ENCODE measurements at places on chromosomes 1 and 21.

DNA sequence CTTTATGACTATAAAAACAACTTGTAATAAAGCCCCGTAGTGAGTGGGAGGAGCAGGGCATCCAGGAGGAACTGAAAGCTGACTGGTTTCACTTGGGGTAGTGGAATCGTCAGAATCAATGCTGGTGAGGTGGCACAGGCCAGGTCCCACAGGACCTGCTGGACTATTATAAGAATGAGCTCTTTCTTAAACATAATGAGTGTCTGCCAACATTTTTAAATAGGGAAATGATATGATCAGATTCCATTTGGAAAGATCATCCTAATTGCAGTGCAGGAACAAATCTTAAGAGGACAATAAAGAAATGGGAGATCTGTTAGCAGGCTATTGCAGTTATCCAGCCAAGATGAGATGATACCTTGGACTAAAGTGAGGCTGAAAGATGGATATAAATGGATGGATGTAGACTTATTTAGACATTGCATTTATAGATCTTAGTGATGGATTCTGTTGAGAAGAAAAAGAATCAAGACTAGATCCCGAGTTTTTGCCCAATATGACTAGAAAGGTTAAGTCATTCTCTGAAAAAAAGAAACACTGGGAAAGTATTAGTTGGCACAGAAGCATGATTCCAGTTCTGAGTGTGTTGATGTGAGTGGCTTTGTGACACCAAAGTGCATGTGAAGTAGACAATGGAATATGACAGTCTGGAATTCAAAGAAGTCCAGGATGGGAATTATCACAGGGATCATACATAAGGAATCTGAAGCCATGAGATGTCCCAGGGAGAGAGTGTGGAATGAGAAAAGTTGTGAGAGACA lies 153.3 kb upstream of the SGIP1 start:
- DNase-seq = no peak

- no peak for DNase-seq
Measured at GRCh38 chr1:113899111-113899510, 5.5 kb downstream of the AP4B1 start.

GRCh38 chr1:3659093-3659492 lies 6.8 kb downstream of the TP73 start:
- no peak for DNase-seq

- DNase-seq = no peak
Measured at GRCh38 chr1:157279138-157279801, 141.1 kb upstream of the ETV3 start.

DNA sequence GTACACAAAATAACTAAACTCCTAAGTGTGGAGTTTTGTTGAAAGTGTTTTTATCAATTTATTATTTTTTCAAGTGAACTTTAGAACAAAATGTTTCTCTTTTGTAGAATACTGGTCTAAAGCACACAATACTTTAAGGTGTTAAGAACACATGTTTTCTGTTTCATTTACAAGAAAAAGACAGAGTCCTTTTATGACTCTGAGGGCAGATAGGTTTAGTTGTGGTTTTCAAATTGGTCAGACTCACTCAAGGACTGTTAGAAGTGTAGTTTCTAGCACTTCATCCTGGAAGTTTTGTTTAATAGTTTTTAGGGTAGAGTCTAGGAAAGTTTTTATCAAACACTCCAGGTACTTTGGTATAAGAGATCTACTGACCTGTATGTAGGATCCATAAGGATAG lies 376.5 kb downstream of the LRRIQ3 start:
- no peak for DNase-seq

- no peak for DNase-seq
Measured at GRCh38 chr1:46333300-46334029, 7.1 kb upstream of the NSUN4 start.

GRCh38 chr1:52436817-52437216 lies 32.4 kb downstream of the PRPF38A start:
- DNase-seq = no peak

GRCh38 chr1:184027826-184028695 lies 9.5 kb downstream of the COLGALT2 start:
- DNase-seq = no peak

- no peak for DNase-seq
Measured at GRCh38 chr1:78843546-78843945, 163.0 kb downstream of the ADGRL4 start.

GRCh38 chr1:117628343-117628742 lies 22.5 kb downstream of the TENT5C start:
- DNase-seq = no peak

- no peak for DNase-seq
Measured at GRCh38 chr1:27476237-27476636, 13.7 kb downstream of the WASF2 start.

DNA sequence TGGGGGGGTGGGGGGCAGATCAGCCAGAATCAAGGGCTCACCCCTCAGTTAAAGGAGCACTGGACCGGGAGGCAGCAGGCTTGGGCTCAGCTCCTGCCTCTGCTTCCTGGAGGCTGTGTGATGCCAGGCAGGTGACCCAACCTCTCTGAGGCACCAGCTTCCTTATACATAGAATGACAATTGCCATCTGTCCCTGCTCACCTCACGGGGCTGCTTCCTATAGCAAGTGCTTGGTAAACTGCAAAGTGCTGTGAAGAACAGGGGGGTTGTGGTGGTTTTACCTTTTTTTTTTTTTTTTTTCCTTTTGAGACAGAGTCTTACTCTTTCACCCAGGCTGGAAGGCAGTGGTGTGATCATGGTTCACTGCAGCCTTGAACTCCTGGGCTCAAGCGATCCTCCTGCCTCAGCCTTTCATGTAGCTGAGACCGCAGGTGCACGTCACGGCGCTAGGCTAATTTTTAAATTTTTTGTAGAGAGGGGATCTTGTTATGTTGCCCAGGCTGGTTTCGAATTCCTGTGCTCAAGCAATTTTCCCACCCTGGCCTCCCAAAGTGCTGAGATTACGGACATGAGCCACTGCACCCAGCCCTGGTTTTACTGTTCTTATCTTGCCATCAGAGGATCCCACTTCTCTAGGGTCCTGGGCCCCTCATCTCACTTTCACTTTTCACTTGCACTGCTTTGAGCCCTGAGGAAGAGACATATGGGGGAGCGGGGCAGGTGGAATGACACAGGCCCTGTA lies 11.6 kb downstream of the KCNQ4 start:
- DNase-seq = no peak

DNA sequence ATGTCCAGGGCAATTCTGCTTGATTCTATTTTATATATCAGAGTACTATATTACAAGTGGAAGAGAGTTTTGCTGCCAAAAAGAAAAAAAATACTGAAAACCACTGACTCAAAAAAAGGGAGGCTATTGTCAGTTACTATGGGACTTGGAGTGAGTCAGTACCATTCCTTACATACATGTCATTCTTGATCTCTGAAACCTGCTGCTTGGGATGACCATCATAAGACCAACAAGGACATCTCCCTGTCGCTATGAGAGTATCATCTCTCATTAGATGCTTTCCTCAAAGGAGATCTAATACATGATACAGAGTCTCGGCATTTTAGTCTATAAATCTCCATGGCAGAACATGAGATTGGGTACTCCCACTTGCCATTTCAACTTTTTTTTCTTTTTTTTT lies 11.8 kb upstream of the INPP5B start:
- no peak for DNase-seq

DNA sequence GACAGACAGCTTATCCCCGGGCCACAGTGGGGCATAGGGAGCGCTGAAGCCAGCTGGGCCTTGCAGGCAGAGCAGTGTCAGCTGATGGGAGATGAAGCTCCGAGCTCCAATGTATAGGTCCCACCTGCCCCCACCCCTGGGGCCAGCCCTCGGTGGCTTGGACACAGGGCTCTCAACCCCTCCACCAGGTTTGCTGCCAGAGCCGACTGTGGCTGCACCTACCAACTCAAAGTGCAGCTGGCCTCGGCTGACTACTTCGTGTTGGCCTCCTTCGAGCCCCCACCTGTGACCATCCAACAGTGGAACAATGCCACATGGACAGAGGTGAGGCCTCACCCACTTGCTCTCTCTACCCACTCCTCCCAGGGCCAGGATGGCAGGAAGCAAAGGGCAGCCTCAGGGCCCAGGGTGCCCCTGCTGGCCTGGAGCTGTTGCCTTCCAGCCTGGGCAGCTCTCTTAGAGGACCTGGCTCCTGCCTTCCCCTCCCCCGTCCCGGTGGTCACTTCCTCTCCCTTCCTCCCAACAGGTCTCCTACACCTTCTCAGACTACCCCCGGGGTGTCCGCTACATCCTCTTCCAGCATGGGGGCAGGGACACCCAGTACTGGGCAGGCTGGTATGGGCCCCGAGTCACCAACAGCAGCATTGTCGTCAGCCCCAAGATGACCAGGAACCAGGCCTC lies 7.7 kb downstream of the MAD2L2 start:
- no peak for DNase-seq

DNA sequence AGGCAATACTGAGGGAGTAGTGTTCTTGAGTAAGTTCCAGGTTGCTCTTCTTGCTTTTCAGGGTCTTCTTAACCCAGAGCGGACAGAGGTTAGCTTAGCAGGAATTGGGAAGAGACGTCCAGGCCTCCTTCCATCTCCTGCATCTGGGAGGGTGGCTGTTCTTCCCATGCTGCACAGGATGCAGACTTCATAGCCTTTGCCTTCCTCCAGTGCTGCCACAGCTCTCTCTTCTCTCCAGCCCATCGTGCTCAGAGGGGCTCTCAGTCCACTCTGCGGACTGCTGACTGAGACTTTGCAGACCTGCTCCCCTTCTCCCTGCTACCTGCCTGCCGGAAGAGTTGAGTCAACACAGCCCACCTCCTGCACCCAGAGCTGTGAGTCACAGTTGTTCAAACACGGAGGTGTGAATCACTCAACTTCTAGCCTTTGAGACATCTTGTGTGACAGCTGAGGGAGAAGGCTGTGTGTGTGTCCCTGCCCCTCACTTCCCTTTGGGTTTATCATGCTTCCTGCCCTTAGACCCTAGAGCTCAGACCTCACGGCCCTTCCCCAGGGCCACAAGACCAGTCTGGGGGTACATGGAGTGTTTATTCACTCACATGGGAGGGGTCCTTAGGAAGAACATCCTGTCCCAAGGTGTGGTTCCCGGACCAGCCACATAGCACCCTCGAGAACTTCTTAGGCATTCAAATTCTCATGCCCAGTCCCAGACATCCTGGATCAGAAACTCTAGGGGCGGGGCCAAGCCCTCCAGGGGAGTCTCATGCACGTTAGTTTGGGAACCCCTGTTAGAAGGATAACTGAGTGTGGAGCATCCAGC lies 158.3 kb upstream of the CACNA1E start:
- DNase-seq = peak; percentile 69

GRCh38 chr1:81129366-81129765 lies 671.4 kb upstream of the ADGRL2 start:
- no peak for DNase-seq

DNA sequence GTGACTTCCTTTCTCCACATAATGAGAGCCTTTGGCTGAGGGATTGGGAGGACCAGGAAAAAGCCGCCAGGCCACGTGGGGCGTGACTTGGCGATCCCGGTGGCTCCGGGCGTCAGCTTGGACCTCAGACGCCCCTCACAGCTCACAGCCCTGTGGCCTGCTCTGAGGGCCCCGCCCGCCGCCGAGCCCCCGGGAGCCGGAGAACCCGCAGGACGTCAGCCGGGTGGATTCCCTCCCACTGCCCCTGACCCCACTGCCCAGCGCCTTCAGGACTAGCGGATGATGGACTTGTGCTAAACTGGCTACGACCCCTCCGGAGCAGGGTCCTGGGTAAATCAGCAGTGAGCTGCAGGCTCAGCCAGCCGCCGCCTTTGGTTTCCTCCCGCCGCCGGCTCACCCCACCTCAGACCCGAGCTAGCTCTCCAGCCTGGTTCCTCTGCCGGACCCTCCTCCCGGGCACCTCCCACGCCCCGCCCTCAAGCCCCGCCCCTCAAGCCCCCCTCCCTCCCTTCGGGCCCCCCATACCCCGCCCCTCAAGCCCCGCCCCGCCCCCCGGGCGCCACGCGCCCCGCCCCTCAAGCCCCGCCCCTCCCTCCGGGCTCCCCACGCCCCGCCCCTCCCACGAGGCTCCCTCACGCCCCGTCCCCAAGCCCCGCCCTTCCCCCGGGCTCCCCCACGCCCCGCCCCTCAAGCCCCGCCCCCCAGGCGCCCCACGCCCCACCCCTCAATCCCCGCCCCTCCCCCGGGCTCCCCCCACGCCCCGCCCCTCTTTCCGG lies 10.0 kb upstream of the FAAP20 start:
- DNase-seq = peak; percentile 43

- no peak for DNase-seq
Measured at GRCh38 chr1:233086961-233087881, 136.8 kb downstream of the NTPCR start.

GRCh38 chr1:184416481-184416880 lies 29.7 kb downstream of the C1orf21 start:
- DNase-seq = no peak

DNA sequence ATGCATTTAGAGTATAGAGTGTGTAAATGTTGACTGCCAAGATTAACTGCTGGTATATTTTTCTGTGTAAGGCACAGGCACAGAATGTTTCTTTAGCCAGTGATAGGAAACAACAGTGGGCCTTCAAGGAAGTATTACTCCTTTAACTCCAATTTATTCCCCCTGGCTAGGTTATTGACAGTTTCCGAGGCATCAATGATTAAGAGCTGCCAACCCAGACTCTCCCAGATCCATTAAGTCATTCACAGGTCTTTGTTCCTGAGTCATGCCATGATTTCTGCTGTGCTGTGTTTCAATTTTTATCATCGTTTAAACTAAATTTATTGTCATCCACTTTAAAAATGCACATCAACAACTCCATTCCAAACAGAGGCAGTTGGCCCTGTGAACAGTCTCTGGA lies 9.2 kb downstream of the ZNF648 start:
- DNase-seq = no peak

DNA sequence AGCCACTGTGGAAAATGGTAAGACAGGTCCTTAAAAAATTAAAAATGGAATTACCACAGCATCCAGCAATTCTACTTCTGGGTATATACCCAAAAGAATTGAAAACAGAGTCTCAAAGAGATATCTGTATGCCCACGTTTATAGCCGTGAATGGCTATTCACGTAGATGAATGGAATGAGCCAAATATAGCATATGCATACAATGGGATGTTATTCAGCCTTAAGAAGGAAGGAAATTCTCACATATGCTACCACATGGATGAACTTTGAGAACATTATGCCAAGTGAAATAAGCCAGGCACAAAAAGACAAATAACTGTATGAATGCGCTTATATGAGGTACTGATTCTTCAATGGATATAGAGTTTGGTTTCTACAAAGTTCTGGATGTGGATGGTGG lies 134.5 kb upstream of the KCNE2 start:
- DNase-seq = no peak

GRCh38 chr1:48916130-48917069 lies 139.7 kb upstream of the BEND5 start:
- DNase-seq = no peak

DNA sequence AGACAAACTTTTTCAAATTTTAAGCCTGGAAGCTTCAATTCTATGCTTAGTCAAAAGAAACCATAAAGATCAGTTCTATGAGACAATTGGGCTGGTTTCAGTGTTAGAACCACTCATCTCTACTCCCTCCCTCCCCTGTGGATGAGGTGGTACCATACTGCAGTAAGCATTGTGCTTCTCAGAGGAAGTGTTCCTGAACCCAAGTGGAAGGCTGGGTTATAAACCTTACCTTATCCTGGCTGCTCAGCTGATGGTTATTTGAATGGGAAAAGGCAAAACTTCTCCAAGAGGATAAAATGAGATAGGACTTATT lies 34.1 kb upstream of the RGL1 start:
- no peak for DNase-seq

Measured in activated naive CD4-positive, alpha-beta T cell treated with anti-CD3 and anti-CD28 coated beads, Interleukin-2, amount 50 U/mL, for 72 hours (primary cell).